ENCODE measurements at places on chromosomes 1 and 21.

DNA sequence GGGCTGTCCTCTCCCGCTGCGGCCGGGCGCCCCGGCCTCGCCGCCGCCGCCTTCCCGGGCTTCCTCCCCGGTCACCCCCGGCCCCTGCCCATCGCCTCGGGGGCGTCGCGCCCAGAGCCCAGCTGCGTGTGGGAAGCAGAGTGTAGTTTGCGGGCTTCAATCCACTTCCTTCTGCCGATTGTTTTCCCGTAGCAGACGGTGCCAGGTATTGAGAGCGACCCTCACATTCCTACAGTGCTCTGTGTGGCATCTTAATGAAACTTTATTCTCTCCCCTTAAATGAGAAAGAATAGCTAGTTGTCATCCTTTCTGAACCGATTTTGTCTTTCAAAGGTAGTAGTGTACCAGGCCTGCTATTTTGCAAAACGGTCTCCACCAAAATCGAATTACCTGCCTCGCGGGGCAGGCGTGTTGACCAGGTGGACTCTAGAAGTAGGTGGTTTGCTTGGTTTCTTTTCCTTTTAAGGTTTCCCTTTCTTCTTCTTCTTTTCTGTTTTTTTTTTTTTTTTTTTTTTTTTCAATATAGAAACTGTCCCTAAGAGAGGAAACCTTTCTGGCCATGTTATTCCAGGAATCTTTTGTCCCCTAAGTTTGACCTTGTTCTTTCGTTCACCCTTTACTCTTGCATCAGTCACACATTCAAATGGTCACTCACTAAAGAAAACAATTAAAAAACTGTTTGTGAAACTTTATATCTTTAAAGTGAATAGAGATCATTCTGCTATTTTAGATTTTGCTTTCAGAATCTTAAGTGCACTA, 881 bp downstream of the USP25 start:
- no peak for DNase-seq

GRCh38 chr1:245245021-245245667, 90.4 kb downstream of the KIF26B start:
- DNase-seq: no peak

- peak; percentile 57 for DNase-seq
Observed at GRCh38 chr1:9730096-9730901, 78.8 kb downstream of the PIK3CD start.

- DNase-seq: no peak
Observed at GRCh38 chr1:184319879-184320278, 67.0 kb upstream of the C1orf21 start.

- DNase-seq: no peak
Observed at GRCh38 chr1:42163114-42163513, 1.4 kb downstream of the GUCA2A start.

DNA sequence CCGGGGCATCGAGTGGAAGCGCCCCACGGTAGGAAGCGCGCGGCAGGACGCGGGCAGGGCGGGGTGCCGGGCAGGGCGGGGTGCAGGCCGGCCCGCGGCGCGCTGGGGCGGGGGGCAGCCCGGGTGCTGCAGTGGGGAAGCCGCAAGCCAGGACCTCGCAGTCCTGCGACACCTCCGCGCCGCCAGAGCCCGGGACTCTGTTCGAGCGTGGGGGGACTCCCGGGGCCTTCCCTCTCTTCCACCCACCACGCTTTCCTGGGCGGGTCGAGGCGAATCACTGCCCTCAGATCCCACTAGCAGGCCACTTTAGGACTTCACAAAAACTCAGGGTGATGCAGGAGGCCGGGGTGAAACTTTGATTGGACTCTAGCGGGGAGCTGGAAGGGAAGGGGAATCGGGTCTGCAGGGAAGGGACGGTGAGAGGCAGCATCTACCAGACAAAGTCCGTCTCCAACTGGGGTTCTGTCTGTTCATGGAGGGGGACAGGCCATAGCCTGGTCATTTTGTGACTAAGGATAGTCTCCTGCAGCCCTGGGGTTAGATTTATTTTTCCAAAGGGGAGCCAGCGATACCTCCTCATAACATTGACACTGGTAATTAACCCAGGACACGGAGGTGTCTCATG, 623 bp downstream of the CAPN2 start:
- peak; percentile 52 for DNase-seq

- no peak for DNase-seq
Observed at GRCh38 chr1:103460511-103460910, 65.0 kb upstream of the RNPC3 start.

GRCh38 chr1:119410961-119411360, 4.0 kb upstream of the HSD3B2 start:
- DNase-seq: no peak

- no peak for DNase-seq
Observed at GRCh38 chr1:157806431-157807149, 13.3 kb downstream of the FCRL1 start.

DNA sequence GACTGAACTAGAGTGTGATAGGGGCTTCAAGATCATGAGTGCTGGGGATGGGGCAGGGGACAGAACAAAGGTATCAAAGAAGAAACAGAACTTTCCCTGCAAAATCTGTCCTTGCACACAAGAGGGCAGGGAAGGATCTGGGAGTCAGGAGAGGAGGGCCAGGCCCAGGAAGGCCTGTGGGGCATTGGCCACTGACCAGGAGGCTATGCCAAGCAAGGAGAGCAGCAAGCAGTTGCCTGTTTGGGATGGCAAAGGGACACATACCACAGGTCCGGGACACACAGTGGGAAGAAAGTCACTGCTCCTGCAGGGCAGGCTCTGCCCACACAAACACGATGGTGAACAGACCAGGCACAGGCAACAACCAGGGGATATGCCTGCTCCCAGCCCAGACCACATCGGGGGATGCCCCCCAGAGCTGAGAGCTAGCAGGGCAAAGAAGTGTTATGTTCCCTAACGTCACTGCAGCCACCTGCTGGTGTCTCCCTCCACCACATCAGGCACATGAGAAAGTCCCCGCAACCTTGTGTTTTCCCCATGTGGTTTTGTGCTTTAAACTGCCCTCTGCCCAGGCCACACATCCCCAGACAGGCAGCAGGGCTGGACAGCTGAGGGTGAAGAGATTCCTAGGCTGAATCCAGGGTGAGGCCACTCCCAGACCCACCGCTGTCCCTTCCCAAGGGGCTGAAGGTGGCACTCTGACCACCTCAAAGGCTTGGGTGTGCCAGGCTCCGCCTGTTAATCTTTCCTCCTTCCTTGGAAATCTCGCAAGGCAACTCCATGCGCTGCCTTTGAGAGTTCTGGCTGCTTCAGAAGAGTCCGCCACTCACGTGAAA, 53.6 kb downstream of the KIF21B start:
- DNase-seq: no peak

- peak; percentile 79 for DNase-seq
Observed at GRCh38 chr1:243475966-243476365, 220.1 kb downstream of the SDCCAG8 start.

GRCh38 chr1:55694310-55694801, 479.2 kb upstream of the USP24 start:
- DNase-seq: no peak

DNA sequence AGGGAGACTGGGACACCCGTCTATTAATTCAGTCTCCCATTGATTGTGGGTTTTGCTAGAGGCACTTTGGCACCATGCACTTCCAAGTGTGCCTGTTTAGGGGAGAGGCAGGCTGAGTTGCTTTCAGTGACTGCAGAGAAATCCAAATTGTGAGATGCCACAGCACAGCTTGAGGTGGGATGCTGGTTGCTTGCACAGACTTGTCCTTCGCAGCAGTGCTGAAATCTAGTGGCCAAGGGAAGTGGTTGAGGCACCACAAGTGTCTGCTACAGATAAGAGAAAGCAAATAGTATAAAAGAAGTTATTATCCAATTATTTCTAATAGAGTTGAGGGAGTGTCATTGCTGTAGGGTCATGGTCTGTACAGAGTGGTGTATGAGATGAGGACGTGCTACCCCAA, 40.0 kb upstream of the APP start:
- no peak for DNase-seq

- no peak for DNase-seq
Observed at GRCh38 chr1:20521960-20522861, 14.3 kb upstream of the MUL1 start.

- DNase-seq: no peak
Observed at GRCh38 chr1:227661495-227661894, 73.6 kb downstream of the JMJD4 start.

DNA sequence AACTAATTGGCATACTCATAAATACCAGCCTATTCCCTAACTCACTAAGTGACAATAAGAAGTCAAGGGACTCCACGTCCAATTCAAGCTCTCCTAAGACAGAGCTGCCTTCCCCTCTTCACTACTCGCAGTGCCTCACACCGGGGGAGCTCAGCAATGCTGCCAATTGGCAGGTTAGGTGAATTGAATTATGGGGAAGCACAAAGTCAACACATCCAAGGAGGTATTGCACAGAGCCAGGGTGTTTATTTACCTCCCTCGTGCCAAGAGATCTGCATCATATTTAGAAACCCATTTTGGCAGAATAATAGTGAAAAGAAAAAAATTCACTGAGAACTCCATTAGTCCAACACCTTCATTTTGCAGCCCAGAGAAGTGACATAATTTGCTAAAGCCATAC, 20.4 kb upstream of the TNR start:
- DNase-seq: no peak

GRCh38 chr1:154463512-154463990, 38.5 kb upstream of the TDRD10 start:
- peak; percentile 35 for DNase-seq

GRCh38 chr1:73782901-73783300, 415.1 kb downstream of the LRRIQ3 start:
- no peak for DNase-seq

DNA sequence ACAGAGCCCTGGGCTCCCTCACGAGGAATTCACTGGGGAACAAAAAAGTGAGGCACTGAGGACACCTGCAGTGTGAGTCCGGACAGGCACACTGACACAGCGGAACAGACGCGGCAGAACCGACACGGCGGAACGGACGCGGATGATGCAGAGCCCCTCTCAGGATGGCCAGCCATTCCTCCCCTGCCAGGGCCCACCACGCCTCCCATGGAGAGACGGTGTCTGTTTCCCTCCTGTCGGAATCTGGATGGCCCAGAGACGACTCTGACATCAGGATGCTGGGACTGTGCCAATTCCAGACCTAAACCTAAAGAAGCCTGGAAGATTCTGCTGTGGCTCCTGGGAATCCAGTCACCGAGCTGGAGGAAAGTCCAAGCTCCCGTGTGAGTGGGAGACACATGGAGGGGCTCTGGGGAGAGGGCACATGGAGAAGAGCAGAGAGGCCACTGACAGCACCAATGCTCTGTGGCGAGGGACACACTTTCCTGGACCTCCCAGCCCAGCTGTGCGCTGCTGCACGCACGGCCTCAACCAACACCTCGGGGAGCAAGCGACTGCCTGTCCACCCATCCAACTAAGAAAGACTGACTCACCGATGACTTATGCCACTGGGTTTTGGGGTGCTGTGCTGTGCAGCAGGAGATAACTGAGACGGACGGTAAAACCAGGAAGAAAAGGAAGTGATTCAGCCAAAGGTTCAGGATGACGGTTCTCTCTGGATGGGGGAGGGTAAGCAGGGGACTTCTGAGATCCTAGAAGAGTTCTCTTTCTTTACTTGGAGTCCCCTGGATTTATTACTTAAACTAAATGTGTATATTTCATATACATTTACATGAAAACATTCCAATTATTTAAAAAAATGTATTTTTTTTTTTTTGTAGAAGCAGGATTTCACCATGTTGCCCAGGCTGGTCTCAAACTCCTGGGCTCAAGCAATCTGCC, 23.3 kb downstream of the ZBTB17 start:
- DNase-seq: no peak

GRCh38 chr1:109757936-109758786, 5.6 kb downstream of the EPS8L3 start:
- no peak for DNase-seq

DNA sequence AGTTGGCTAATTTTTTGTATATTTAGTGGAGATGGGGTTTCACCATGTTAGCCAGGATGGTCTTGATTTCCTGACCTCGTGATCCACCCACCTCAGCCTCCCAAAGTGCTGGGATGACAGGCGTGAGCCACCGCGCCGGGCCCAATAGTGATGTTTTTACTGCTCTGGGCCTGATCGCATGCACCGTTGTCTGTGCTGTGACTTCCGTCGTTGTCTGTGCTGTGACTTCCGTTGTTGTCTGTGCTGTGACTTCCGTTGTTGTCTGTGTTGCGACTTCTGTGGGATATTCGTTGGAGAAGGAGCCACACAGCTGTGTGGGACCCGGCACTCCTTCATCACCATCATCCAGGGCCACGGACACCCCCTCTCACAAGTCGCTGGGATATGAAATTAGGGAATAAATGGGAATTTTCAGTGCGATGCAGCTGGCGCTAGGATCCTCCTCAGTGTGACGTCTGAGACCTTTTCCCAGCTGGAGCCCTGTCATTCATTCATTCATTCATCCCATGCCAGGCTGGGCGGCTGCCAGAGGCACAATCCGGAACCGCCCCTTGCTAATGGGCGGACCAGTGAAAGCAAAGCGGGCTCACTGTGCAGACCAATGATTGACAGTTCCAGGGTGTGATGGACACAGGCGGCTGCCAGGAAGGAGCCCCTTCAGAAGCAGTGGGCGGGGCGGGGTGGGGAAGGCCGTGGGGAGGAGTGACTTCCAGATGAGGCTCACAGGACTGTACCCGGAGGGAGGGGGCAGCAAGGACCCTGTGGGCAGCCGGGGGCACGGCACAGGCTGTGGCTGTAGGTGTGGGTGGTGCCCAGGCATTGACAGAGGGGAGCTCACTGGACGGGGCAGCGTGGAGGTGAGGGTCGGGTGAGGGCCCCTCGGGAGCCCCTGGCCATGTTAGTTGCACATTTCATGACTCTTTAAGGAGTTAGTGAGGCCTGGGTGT, 48.9 kb downstream of the PRKCZ start:
- DNase-seq: peak; percentile 87

DNA sequence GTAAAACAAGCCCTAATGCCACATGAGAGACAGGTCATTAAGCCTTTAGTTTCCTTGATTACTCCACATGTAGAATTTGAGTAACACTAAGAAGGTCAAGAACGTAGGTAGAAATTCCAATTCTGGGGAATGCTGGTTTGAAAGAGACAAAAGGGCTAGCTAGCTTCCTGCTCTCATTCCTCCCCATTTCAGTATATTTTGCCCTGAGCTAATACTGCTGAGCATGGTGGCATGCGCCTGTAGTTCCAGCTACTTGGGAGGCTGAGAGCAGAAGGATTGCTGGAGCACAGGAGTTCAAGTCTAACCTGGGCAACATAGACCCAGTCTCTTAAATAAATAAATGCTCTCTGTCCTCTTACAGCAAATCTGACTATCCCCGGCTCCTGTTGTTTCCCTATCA, 12.8 kb downstream of the PRDX6 start:
- no peak for DNase-seq
